ENCODE measurements at places on chromosomes 13 and 19. TPM values are rescaled to one million over a fixed set of nuclear protein-coding genes. Genes with fewer than 3 reads are reported as not detected.

PRKACA gene
- 509 TPM for total RNA-seq

- no peaks in the 10 kb centered on the region for H3K4me1 ChIP-seq
- DNase-seq = no peak
- no peaks in the 10 kb centered on the region for H3K36me3 ChIP-seq
- no peak overlapping the region for H3K27ac ChIP-seq
- H3K27me3 ChIP-seq = no peaks in the 10 kb centered on the region
- H3K4me3 ChIP-seq = no peak overlapping the region
Observed at GRCh38 chr13:68046903-68047302, 816.8 kb upstream of the PCDH9 start.

GRCh38 chr13:62687732-62688131, 1272.1 kb upstream of the PCDH20 start:
- no peaks in the 10 kb centered on the region for H3K27me3 ChIP-seq
- DNase-seq = no peak
- no peak overlapping the region for H3K4me3 ChIP-seq
- H3K36me3 ChIP-seq = no peaks in the 10 kb centered on the region
- H3K27ac ChIP-seq = no peak overlapping the region
- H3K4me1 ChIP-seq = no peaks in the 10 kb centered on the region

GRCh38 chr13:60335531-60335930, 61.5 kb upstream of the TDRD3 start:
- H3K4me1 ChIP-seq = no peaks in the 10 kb centered on the region
- H3K4me3 ChIP-seq = no peak overlapping the region
- no peak overlapping the region for H3K27ac ChIP-seq
- H3K27me3 ChIP-seq = no peaks in the 10 kb centered on the region
- H3K36me3 ChIP-seq = no peaks in the 10 kb centered on the region

DNA sequence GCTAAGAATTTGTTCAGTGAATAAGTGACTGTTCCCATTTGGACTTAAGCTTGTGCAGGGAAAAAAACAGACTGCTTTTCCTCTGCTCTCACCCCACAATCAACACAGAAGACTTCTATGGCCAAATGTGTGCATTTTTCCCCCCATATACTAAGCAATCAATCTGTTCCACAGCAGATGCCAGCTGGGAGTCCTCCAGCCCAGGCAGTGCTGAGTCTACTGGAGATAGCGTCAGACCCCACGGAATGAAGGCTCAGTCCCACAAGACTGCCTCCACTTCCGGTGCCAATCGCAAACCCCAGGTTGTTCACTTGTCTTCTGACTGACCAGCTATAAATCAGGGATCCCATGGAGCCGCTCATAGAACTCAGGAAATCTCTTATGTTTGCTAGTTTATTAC, 69.5 kb upstream of the ANKRD10 start:
- H3K36me3 ChIP-seq = no peaks in the 10 kb centered on the region
- no peak overlapping the region for H3K27ac ChIP-seq
- H3K4me1 ChIP-seq = peaks cover 9% of the 10 kb centered on the region
- H3K27me3 ChIP-seq = no peaks in the 10 kb centered on the region
- H3K4me3 ChIP-seq = no peak overlapping the region

DNA sequence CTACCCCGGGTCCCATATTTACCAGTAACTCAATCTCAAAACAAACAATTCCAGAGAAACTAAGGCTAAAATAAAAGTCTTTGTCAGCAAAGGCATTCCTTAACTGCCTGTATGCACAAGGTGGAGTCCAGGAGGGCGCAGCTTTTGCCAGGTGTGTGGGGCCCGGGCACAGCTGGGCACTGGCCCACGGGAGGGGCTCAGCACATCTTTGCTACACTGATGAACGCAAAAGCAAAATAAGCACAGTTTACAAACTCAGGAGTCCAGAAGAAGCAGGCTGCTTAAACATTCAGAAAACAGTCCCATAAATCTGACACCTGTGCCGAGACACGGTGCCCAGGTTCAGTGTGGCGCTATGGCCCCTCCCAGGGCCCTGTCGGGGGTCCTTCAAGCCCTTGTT, 70.8 kb downstream of the SLC7A1 start:
- no peaks in the 10 kb centered on the region for H3K4me1 ChIP-seq
- no peaks in the 10 kb centered on the region for H3K36me3 ChIP-seq
- H3K27ac ChIP-seq = no peak overlapping the region
- H3K27me3 ChIP-seq = no peaks in the 10 kb centered on the region
- H3K4me3 ChIP-seq = no peak overlapping the region
- no peak for DNase-seq

GRCh38 chr13:27147530-27148170, 24.0 kb downstream of the USP12 start:
- H3K4me1 ChIP-seq = peaks cover 23% of the 10 kb centered on the region
- DNase-seq = no peak
- no peak overlapping the region for H3K4me3 ChIP-seq
- H3K27me3 ChIP-seq = no peaks in the 10 kb centered on the region
- no peaks in the 10 kb centered on the region for H3K36me3 ChIP-seq
- no peak overlapping the region for H3K27ac ChIP-seq

TNFRSF19 gene
- 0.73 TPM for total RNA-seq

DNA sequence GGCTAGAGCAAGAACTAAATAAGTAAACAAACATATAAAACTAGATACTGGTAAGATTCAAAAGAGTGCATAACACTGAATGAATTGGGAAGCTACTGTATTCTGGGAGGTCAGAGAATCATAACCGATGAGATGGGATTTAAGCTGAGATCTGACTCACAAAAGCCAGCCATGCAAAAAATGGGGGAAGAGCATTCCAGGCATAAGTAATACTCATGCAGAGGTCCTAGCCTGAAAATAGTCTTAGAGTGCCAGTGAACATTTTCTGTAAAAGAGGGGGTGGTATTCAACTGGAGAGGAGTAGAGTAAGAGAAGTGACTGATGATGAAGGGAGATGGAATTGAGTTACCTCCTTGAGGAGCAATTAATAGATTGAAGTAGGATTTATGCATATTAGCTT, 872.0 kb upstream of the GPC6 start:
- no peaks in the 10 kb centered on the region for H3K36me3 ChIP-seq
- H3K27me3 ChIP-seq = no peaks in the 10 kb centered on the region
- no peak overlapping the region for H3K4me3 ChIP-seq
- H3K4me1 ChIP-seq = no peaks in the 10 kb centered on the region
- DNase-seq = no peak
- no peak overlapping the region for H3K27ac ChIP-seq

KIR2DL3 gene
- not detected for total RNA-seq

ZNF345 gene
- 0.76 TPM for total RNA-seq

DNA sequence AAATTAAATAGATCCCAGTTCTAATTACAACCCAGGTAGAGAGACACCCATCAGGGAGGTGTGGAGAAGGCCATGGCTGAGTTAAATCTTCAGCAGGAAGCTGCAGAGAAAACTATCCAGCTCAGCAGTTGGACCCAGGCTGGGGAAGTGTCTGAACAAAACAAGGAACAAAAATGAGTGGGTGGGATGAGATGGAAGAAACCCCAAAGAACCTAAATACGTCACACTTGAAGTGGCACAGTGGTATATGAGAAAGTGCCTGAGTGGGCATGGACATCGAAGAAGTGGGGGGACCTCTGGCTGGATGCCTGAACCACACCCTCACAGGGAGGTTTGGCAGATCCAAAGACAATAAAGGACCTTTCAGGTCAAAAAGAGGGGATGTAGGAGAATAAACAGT, 3.5 kb upstream of the EPHX3 start:
- peaks cover 3% of the 10 kb centered on the region for H3K4me1 ChIP-seq
- no peak overlapping the region for H3K27ac ChIP-seq
- no peaks in the 10 kb centered on the region for H3K27me3 ChIP-seq
- no peak overlapping the region for H3K4me3 ChIP-seq

SCEL gene
- not detected for total RNA-seq

F7 gene
- total RNA-seq = 0.20 TPM

UPK1A gene
- total RNA-seq = not detected

DNA sequence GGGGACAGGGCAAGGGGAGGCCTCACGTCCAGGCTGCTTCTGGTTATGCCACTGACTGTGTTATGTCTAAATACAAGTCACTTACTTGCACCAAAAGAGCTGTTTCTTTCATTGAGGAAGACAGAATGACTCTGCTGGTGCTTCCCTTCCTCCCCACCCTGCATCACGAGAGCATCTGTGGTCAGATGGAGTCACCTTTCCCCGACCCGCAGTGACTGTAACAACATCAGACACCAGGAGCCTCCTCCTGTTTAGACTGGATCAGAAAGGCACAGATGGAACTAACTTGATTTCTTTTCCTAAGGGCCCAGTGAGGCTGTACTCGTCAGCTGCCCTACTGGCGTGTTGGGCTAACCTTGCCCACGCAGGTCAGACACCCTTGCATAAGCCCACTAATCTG, 90.3 kb upstream of the ZNF536 start:
- no peaks in the 10 kb centered on the region for H3K36me3 ChIP-seq
- peaks cover 11% of the 10 kb centered on the region for H3K27me3 ChIP-seq
- H3K27ac ChIP-seq = no peak overlapping the region
- H3K4me3 ChIP-seq = no peak overlapping the region
- H3K4me1 ChIP-seq = no peaks in the 10 kb centered on the region
- DNase-seq = no peak

GRCh38 chr13:43981091-43981490, 101.4 kb downstream of the LACC1 start:
- no peak overlapping the region for H3K27ac ChIP-seq
- no peaks in the 10 kb centered on the region for H3K36me3 ChIP-seq
- DNase-seq = no peak
- H3K4me3 ChIP-seq = no peak overlapping the region
- H3K4me1 ChIP-seq = peaks cover 15% of the 10 kb centered on the region

DNA sequence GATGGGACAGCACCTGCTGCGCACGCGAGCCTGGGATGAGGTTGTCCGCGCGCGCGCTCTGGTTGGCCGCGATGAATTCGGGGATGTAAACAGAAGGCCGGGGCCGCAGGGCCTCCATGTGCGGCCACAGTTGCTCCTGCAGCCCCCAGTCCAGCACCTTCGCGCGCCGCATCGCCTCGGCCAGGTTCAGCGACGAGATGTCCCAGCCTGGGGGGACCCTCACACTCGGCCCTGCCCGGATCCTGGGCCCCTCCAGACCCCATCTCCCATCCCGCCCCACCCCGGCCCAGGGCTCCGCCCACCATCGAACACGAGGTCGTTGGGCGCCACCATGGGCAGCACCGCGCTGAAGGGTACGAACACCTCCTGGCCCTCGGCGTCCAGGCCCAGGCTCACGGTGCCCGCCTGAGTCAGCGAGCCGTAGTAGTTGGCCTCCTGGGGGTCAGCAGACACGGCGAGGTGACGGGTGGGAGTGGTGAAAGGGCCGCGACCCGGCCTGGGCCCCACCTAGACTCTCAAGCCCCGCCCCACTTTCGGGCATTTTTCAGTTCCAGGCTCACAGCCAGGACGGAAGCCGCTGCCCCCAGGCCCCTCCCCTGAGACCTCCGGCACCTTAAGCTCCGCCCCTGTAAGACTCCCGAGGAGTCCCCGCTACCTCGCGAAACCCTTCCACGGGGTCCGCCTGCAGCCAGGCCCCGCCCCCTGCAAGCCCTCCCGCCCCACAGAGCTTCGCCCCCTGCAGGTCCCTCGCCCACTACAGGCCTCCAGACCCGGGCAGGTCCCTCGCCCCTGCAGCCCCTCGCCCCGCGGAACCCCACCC, 1.1 kb downstream of the ISYNA1 start:
- H3K4me3 ChIP-seq = peak overlapping the region; percentile 68
- H3K27ac ChIP-seq = peak overlapping the region; percentile 9
- H3K36me3 ChIP-seq = no peaks in the 10 kb centered on the region
- peaks cover 18% of the 10 kb centered on the region for H3K4me1 ChIP-seq

- H3K27ac ChIP-seq = peak overlapping the region; percentile 47
- no peak overlapping the region for H3K4me3 ChIP-seq
- no peak for DNase-seq
- no peaks in the 10 kb centered on the region for H3K27me3 ChIP-seq
- peaks cover 6% of the 10 kb centered on the region for H3K36me3 ChIP-seq
Observed at GRCh38 chr13:99311137-99311536, 3.9 kb upstream of the GPR183 start.

DNA sequence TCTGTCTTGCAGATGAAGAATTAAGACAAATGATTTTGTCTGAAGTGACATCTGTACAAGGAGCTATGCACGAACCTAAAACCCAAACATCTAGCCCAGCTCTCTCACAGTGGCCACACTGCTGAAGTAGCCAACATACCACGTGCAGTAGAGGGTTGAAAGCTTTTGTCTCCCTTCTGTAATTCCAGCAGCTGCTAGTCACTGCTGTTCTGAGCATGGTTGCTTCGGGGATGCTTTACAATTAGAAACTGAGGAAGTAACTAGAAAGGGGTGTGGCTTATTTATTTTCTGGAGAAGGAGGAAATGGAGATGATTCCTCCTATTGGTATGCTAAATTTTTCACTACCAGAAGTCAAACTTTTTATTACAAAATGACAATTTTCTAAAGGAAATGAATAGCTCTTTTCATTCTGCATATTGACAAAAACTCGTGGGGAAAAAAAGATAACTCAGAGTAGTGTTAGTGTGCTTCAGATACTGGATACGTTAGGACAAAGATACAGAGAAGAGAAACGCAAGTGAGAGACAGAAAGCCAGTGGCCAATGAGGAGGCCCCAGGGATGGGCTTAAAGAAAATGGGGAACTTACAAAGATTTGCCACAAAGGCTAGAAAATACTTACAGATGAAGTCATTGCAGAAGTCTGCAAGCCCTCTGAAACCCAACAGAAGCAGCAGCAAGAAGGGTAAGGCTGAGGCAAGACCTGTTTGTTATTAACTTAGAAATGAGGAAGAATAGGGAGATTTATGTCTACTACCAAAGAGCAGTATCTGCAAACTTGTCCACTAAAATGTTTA, 192.7 kb upstream of the MIR17HG start:
- no peaks in the 10 kb centered on the region for H3K27me3 ChIP-seq
- no peak for DNase-seq
- H3K4me1 ChIP-seq = no peaks in the 10 kb centered on the region
- no peak overlapping the region for H3K4me3 ChIP-seq
- H3K36me3 ChIP-seq = no peaks in the 10 kb centered on the region

- no peaks in the 10 kb centered on the region for H3K27me3 ChIP-seq
- H3K36me3 ChIP-seq = no peaks in the 10 kb centered on the region
- no peaks in the 10 kb centered on the region for H3K4me1 ChIP-seq
- no peak for DNase-seq
Observed at GRCh38 chr13:95471960-95472359, 80.6 kb upstream of the CLDN10 start.

TMEM150B gene
- 0.38 TPM for total RNA-seq

GRCh38 chr19:34577531-34578101, 96.1 kb downstream of the WTIP start:
- H3K4me3 ChIP-seq = no peak overlapping the region
- H3K36me3 ChIP-seq = no peaks in the 10 kb centered on the region
- H3K27ac ChIP-seq = no peak overlapping the region
- H3K4me1 ChIP-seq = no peaks in the 10 kb centered on the region

PODNL1 gene
- 0.18 TPM for total RNA-seq

C5AR2 gene
- total RNA-seq = 0.43 TPM

GRCh38 chr13:48862572-48862971, 113.1 kb upstream of the FNDC3A start:
- no peaks in the 10 kb centered on the region for H3K4me1 ChIP-seq
- no peak overlapping the region for H3K4me3 ChIP-seq
- no peaks in the 10 kb centered on the region for H3K27me3 ChIP-seq
- H3K27ac ChIP-seq = no peak overlapping the region
- no peaks in the 10 kb centered on the region for H3K36me3 ChIP-seq

Data from psoas muscle (tissue), 8 donors.